Neural crest cell (in vitro differentiated cells): ENCODE measurements at places on chromosomes 1 and 21.

DNA sequence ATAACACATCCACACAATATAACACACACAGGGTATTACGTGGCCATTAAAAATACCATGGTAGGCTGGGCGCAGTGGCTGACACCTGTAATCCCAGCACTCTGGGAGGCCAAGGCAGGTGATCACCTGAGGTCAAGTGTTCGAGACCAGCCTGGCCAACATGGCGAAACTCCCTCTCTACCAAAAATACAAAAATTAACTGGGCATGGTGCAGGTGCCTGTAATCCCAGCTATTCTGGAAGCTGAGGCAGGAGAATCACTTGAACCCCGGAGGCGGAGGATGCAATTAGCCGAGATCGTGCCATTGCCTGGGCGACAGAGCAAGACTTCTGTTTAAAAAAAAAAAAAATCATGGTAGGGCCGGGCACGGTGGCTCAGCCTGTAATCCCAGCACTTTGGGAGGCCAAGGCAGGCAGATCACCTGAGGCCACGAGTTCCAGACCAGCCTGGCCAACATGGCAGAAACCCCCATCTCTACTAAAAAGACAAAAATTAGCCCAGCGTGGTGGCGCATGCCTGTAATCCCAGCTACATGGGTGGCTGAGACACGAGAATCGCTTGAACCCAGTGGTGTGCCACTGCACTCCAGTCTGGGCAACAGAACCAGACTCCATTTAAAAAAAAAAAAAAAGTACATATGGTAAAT lies 24.1 kb upstream of the HPDL start:
- no peak for DNase-seq

GRCh38 chr21:46193829-46194373 lies 9.6 kb upstream of the SPATC1L start:
- DNase-seq = no peak

DNA sequence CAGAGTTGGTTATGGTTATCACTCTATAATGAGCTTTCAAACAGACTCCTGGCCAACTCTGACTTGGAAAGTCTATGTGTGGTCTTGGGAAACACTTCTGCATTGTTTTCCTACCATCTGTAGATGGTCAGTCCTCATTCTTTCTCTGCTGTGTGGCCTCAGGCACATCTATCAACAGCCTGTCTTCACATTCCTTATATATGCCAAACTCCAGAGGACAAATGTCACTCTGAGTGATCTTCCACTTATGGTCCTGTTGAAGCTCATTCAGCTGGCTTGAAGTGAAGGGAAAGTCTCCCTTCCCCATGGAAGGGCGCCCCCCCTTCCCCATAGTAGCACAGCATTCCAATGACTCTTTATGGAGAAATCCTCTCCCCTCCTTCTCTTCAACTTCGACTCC lies 58.7 kb downstream of the VANGL2 start:
- DNase-seq = no peak

DNA sequence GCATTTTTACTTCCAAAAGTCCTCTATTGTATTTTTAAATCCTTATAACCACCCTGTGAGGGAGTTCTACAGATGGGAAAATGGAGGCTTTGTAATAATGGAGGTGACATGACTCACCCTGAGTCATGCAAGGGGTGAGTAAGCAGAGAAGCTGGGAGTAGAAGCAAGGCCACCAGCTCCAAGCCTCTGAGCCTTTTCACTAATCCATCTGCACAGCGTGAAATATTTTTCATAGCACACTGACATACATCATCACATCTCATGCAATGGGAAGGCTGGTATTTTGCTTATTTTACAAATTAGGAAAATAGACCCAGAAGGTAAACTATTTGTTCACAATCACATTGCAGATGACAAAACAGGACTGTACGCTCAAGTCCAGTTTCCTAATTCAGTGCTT lies 96.9 kb downstream of the KCNH1 start:
- DNase-seq = no peak

GRCh38 chr1:17314491-17314971 lies 6.5 kb downstream of the PADI4 start:
- no peak for DNase-seq

- DNase-seq = no peak
Observed at GRCh38 chr1:205054013-205054412, 11.0 kb downstream of the CNTN2 start.

DNA sequence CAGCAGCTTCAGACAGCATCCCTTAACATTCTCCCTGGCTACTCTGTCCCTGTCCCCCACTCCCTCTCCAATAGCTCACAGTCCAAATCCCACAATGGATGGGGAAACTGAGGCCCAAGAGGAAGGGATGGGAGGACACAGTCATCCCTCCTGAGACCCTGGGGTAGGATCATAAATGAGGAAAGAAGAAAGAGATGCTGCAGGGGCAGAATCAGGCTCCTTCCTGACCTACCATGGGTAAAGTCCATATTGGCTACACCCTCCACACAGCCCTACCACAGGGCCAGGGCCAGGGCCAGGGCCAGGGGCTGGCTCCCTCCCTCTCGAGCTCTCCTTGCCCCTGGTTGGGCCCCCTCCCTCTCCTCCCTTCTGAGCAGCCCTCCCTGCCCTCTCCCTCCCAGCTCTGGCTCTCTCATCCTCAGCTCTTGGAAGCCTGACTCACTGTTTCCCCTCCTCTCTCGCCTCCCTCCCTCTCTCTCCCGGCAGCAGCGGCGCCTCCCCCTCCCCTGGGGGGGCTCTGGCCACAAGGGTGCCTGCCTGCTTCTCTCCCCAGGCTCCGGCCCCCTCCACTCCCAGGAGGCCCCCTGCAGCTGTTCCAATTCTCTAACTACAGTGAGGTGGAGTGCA lies 4.9 kb downstream of the AHDC1 start:
- no peak for DNase-seq

DNA sequence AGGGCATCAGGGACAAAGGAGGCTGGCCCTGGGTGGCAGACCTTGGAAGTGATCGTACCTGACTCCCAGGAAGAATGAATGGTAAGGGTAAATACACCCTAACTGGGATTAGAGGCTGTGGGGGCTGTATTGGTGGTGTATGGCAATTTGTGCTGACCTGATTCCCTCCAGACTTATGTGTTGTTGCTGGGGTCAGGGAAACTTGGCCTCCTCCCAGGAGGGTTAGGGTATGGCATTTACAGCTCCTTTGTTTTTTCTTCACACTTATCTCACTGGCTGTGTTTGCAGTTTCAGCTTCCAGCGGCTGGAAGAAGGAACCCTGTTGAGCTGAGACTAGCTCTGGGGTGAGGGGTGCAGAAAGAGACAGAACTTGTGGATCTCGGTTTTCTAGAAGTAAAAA lies 8.2 kb downstream of the VANGL1 start:
- DNase-seq = no peak
